GM12892 (cell line): ENCODE measurements at places on chromosomes 5 and 9.

DNA sequence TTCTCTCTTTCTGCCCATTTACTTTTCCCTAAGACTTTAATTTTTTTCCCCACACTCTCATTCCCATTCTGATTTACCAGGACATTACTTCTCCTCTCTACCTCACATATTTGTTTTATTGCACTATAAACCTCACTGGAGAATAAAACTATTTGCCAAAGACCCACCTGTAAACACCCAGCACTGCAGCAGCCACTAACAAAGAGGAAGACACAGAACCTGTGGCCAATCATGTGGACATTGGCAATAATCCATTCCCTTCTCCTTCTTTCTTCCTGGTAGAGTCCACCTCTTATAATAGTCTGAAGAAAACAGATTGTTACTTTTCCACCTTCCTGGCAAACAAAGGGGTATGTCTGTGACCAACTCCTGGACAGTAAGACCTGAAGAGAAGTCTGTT is 8.3 kb upstream of the THBS4 start:
- DNase-seq = no peak

DNA sequence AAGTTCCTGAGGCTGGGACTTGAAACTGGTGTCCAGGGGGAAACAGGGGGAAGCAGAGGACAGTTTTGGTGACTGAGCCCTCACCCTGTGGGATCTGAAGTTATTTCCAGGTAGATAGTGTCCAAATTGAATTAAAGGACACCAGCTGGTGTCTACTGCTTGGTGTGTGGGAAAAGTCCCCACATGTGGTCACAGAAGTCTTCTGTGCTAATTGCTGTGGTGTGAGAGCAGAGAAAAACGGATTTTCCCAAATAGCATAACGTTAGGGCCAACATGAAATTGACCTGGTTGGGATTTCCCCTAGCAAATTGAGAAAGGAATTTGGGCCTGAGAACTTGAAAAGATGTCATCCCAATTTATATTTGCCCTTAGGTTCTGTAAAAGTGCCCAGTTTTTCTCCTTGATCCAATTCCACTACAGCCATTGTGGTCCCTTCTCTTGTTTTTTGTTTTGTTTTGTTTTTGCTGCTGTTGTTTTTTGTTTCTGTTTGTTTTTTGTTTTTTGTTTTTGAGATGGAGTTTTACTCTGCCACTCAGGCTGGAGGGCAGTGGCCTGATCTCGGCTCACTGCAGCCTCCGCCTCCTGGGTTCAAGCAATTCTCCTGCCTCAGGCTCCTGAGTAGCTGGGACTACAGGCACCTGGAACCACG is 5.6 kb upstream of the STARD4 start:
- DNase-seq = no peak

DNA sequence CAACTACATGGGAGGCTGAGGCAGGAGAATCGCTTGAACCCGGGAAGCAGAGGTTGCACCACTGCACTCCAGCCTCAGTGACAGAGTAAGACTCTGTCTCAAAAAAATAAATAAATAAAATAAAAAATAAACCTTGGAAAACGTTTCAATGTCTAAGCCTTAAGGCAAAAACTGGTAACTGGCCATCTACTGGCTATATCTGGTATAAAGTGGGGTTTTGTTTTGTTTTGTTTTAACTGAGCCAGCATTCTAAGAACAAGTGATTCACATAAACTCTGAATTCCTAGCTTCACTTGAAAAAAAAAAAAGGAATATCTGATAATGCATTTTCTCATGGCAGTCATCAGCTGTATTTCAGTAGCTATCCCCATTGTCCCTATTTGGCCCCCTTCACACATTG is 126.1 kb upstream of the EFNA5 start:
- DNase-seq = no peak

DNA sequence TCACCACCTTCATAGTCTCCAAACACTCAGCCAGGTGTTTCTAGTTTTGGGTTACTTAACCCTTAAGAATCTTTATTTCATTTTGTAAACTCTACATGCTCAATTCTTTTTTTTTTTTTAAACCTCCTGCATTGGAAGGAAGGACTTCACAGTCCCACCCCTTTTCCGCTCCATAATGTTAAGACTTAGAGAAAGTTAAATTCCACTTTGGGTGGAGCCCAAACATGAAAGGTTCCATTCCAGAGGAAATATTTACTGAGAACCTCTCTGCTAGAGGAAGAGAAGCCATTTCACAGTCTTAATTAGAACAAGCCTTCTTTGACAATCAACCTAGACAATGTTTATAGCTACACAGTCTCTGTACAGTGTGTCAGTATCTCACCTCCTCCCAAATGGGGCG is 312.3 kb downstream of the MLLT3 start:
- DNase-seq = no peak

GRCh38 chr5:56415356-56415765 is 182.2 kb upstream of the ANKRD55 start:
- DNase-seq = peak; percentile 10

- no peak for DNase-seq
These were observed 15.0 kb upstream of the DAB2IP start for GRCh38 chr9:121636341-121636865.

- no peak for DNase-seq
These were observed 425.7 kb downstream of the PIK3R1 start for GRCh38 chr5:68641211-68641610.

DNA sequence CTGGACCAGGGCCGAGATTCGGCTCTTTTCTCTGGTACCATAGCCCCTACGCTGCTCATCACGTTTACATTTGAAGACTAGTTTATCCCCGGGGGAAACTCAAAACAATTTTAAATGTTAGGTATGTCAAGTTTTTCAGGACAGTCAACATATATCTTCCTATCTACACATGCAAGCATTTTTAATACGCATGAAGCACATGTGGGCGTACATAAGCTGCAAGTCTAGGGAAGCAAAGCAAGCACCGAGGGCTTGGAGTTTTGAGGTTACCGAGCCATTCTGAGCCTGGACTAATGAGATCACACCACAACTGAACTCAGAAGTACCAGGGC is 154.4 kb downstream of the AUH start:
- no peak for DNase-seq

DNA sequence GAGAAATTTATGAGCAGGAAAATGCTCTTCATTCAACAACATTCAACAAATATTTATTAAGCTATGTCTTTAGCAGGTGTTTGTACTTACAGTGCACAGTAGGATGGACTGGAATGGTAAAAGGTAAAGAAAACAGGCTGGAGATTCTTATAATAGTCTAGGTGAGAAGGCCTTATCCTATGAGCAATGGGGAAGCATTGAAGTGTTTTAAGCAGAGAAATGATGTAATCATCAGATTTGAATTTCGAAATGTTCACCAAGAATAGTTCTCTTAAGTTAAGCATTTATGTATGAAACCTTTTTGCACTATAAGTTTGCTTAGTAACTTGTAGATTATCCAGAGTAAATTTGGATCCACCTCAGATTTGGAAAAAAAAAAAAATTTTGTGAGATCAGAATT is 209.3 kb downstream of the NR3C1 start:
- no peak for DNase-seq

DNA sequence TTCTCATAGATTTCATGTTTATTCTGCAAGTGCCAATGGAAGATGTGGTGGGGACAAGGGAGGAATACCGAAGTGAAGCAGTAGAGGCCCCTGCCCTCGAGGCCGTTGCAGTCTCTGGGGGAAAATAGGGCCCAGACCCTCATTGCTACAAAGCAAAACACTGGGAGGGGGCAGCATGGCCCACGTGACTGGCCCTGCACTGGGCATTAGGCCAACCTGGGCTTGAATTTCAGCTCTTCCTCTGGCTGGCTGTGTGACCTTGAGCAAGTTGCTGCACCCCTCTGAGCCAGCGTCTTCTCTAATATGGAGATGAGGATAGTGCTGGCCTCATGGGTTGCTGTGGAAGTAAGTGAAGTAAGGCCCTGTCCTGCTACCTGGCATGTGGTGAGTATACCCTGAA is 709 bp upstream of the SYNPO start:
- DNase-seq = no peak

- no peak for DNase-seq
These were observed 235.1 kb upstream of the ANKH start for GRCh38 chr5:15106530-15107283.

DNA sequence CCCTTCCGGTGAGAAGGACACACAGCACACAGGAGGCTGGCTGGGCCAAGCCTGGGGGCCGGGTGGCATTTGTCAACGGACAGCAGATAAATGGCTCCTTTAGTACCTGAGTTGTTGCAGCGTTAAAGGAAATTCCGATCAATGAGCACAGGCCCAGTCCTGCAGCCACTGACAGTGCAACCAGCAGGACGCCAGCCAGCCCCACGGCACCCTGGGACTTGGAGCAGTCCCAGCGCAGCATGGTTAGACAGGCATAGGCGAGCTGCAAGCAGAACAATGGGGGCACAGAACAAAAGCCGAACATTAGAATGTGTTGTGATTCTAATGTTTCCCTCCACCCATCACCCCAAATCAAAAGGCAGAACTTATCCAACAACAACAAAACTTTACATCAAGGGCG is 39.3 kb downstream of the PTCH1 start:
- DNase-seq = no peak

GRCh38 chr5:79547429-79547822 is 33.5 kb upstream of the HOMER1 start:
- no peak for DNase-seq
